ENCODE measurements at places on chromosomes 4 and X. TPM values are rescaled to one million over a fixed set of nuclear protein-coding genes. Genes with fewer than 3 reads are reported as not detected.

The DMRTC1 gene
- 0.32 TPM for polyA plus RNA-seq

The BLOC1S4 gene
- polyA plus RNA-seq = 76.2 TPM

The WWC2 gene
- 2.3 TPM for polyA plus RNA-seq

The PDE5A gene
- polyA plus RNA-seq = 7.0 TPM

The MAGEA9B gene
- not detected for polyA plus RNA-seq

The TCEANC gene
- 10.3 TPM for polyA plus RNA-seq

The PABPC4L gene
- polyA plus RNA-seq = not detected

The SULT1B1 gene
- polyA plus RNA-seq = 4.7 TPM

The F9 gene
- polyA plus RNA-seq = not detected

DNA sequence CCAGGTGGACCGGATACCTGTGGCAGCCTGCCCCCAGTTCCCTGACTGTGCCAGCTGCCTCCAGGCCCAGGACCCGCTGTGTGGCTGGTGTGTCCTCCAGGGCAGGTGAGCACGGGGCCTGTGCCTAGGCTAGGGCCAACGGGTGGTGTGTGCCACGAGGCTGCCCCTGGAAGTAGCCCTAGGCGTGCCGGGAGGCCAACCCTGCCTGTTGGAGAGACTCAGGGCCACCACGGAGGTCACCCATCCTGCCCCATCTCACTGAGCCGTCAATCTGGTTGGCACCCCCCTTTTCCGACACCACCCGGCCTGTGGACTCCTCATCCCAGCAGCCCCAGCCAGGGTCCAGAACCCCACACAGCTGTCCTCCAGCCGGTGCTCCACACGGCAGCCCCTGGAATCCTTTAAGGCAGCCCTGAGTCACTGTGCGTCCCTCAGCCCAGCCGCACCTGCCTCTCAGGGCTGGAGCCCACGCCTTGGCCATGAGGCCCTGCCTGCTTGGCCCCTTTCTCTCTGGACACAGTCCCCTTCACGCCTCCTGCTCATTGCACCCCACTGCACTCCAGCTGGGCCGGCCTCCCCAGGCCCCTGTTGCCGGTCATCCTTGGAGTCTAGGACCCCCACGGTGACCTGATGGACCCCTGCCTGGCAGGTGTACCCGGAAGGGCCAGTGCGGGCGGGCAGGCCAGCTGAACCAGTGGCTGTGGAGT, 5.3 kb downstream of the PLXNB3 start:
- no peak for DNase-seq

- DNase-seq = no peak
Observed at GRCh38 chr4:112704991-112705845, 68.3 kb downstream of the LARP7 start.

DNA sequence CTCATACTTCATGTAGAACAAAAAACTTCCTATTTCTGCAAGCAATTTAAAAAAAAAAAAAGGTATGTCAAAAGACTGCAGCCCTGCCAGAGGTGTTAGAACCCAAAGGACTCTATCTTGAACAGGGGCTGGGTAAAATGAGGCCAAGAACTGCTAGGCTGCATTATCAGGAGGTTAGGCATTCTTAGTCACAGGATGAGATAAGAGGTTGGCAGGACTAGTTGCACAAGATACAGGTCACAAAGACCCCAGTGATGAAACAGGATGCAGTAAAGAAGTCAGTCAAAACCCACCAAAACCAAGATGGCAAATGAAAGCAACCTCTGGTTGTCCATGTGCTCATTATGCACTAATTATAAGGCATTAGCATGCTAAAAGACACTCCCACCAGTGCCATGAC, 104.1 kb downstream of the ANOS1 start:
- DNase-seq = no peak

GRCh38 chr4:24551492-24552289, 32.7 kb downstream of the DHX15 start:
- DNase-seq = no peak

GRCh38 chr4:110005461-110006056, 92.9 kb downstream of the EGF start:
- DNase-seq = no peak

- DNase-seq = no peak
Observed at GRCh38 chr4:752196-752861, 46.7 kb downstream of the PCGF3 start.

GRCh38 chr4:55554453-55555030, 7.8 kb upstream of the CLOCK start:
- peak; percentile 41 for DNase-seq

DNA sequence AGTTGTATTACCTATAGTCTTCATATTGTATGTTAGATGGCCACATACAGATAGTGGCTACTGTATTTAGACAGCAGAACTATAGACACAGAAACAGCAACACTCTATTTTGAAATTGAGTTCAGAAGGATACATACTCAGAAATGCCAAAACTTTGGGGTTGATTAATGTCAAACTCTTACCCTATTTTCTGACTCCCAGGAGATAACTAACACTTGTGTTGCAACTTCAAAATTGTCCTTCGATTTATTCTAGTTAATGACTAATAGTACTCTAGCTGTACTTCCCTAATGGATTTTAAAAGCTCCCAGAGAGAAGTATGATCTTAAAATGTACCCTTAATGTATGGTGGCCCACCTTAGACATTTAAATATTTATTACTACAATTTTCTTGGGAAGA, 229.9 kb upstream of the UGT8 start:
- DNase-seq = no peak

- peak; percentile 47 for DNase-seq
Observed at GRCh38 chr4:122152711-122153226, 638 bp downstream of the BLTP1 start.

- DNase-seq = no peak
Observed at GRCh38 chr4:139606579-139607501, 50.8 kb upstream of the SETD7 start.

- DNase-seq = no peak
Observed at GRCh38 chrX:101708163-101708562, 48.5 kb upstream of the ARMCX2 start.

- DNase-seq = no peak
Observed at GRCh38 chr4:52199574-52200338, 148.7 kb downstream of the SPATA18 start.

DNA sequence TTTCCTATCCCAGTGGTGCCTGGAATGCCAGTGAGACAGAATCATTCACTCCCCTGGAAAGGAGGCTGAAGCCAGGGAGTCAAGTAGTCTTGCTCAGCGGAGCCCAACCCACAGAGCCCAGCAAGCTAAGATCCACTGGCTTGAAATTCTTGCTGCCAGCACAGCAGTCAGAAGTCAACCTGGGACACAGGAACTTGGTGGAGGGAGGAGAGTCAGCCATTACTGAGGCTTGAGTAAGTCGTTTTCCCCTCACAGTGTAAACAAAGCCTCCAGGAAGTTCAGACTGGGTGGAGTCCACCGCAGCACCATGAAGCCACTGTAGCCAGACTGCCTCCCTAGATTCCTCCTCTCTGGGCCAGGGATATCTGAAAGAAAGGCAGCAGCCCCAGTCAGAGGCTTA, 283.2 kb upstream of the CPEB2 start:
- DNase-seq = no peak

GRCh38 chr4:90162566-90162965, 35.4 kb downstream of the CCSER1 start:
- DNase-seq = no peak

- DNase-seq = no peak
Observed at GRCh38 chrX:9700555-9700954, 65.1 kb downstream of the GPR143 start.

- DNase-seq = no peak
Observed at GRCh38 chr4:170697845-170698244, 608.1 kb upstream of the AADAT start.

DNA sequence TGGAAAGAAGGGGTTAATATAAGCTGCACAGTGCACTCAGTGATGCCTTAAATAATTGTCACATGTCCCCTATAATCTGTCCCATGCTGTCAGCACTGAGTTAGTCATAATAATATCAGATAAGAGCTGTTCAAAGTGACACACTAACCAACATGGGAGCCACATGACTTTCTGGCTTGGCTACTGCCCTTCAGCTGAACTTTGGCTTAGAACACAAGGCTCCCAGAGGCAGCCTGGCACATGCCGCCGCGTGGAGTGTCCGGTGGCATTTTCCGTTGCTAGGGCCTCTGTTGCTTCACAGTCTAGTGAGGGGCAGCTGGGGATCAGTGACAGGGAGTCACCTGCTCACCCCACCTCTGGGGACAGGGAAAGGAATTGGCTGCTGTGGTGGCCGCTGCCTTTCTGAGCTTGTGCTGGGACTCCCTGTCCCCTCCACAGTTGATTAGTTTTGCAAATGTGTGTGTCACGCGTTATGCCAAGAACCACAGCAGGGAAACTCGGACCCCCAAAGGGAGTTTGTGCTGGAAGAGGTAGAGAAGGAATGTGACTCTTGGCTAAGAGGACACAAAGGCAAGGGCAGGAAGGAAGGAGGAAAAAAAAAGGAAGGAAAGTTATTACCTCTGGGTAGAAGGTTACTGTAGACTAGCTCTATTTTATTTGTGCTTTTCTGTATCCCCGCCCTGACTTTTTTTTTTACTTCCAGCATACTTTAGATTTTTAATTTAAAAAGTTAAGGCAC, 41.1 kb upstream of the PPARGC1A start:
- DNase-seq = no peak

DNA sequence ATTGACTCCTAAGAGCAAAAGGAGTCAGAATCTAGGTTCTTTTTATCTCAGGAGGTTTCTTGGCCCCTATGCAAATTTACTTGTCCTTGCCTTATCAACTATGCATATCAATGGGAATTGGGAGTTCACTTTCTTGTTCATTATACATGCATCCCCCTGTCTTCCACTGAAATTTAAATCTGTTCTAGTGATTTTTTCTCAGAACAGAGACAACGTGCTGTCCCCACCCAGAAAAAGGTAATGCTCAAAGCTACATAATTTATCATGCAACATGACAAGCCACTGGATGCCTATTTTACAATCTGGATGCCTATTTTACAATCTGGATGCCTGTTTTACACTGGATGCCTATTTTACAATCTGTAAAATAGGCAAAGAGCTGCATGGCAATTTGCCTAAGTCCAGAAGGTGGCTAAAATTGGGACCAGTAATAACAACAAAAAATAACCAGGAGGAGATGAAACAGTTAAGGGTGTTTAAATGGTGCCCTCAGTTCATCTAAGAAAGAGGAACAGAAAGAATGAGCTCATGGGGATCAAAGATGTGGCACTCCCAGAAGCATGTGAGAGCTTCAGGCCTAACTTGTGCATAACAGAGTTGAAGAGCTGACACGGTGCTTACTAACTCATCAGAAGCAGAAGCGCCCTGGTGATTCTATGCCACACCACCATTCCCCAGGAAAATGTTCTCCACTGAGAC, 537.8 kb upstream of the BOD1L1 start:
- DNase-seq = no peak

- DNase-seq = peak; percentile 68
Observed at GRCh38 chr4:173288296-173288695, 45.9 kb downstream of the HMGB2 start.

DNA sequence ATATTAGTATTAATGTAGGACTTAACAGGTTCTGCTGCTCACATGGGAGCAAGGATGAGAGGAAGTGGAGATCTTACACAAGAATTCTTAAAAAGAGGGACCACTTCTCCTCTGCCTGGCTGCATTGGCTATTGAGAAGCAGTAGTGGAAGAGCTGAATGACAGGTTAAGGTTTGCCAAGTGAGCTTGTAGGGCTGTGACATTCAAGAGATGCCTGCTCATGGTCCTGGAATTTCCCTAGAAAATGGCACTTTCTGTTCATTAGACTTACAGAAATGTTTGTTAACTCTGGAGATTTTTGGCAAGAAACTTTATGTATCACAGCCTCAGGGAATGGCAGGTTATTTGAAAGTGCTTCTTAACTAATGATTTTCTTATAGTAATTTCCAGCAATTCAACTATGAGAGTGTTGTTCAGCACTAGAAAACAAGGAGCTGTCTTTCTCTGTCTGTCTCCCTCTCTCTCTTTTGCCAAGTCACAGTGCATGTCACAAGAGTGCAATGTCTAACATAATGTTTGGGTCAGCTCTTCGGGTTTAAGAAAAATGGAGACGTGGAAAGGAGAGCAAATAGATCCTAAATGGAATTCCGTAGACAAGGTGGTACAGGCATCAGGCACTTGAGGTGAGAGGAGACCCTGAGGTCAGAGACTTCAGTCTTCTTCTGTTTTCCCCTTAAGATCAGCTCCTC, 8.3 kb upstream of the NAP1L5 start:
- no peak for DNase-seq

DNA sequence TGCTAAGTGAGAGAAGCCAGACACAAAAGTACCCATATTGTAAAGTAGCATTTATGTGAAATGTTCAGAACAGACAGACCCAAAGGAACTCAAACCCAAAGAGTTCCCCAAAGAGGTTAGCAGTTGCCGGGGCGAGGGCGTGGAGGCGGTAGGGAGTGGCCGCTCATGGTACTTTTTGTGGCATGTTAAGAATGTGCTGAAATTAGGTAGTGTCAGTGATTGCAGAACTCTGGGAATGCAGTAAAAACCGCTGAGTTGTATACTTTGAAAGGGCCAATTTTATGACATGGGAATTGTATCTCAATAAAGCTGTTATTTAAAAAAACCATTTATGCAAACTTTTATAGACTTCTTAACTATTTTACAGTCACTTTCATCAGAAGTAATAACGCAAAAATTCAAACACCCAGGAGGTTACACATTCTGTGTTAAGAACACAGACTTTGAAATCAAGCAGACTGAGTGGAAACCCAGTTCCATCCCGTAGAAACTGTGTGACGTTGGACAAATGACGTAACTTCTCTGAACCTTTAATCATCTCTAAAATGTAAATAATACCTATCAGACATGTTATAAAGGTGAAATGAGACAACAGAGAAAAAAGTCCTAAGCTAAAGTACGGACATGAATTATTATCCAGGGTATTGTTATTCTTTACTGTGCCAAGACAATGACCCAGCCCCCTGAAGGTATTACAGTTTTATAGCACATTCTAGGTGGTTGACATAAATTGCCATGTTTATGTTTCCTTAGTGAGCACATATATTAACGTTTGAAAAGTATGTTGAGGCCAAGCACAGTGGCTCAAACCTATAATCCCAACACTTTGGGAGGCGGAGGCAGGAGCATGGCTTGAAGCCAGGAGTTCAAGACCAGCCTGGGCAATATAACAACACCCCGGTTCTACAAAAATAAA, 19.7 kb downstream of the ZFP42 start:
- DNase-seq = no peak

DNA sequence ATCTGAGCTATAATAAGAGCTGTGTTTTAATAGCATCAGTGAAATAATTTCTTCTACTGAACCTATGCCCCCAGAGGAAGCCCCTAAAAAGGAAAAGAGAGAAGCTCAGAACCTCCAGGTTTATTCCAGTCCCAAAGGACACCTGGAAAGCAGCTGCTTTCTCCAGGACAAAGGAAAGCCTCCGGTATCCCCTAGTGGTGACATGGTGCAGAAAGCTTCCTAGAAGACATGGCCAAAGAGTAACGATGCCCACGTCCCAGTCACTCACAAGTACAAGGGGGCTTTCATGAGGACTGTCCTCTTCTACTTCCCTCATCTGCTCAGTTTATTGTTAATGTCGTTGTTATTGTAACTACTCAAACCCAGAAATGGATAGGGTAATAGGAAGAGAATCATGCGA, 343.9 kb downstream of the UNC5C start:
- DNase-seq = no peak

GRCh38 chrX:150035531-150035930, 97.2 kb upstream of the EOLA2 start:
- no peak for DNase-seq
